ENCODE measurements at places on chromosomes 2 and 18.

DNA sequence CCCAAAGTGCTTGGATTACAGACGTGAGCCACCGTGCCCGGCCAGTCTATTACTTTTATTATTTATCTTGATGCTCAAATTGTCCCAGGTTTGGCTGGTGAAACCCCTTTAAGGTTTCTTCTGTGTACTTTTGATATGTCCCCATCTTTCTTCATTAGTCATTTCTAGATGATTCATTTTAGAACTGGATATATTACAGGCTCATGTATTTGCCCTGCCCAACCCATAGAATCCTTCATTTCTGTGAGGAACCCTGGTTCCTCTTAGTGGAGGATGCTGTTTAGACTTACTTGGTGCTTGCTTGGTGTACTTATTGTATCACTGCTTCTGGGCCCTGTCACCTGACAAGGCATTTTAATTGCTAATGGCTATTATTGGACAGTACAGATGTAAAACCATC is 40.1 kb downstream of the KCMF1 start:
- DNase-seq, result no peak

DNA sequence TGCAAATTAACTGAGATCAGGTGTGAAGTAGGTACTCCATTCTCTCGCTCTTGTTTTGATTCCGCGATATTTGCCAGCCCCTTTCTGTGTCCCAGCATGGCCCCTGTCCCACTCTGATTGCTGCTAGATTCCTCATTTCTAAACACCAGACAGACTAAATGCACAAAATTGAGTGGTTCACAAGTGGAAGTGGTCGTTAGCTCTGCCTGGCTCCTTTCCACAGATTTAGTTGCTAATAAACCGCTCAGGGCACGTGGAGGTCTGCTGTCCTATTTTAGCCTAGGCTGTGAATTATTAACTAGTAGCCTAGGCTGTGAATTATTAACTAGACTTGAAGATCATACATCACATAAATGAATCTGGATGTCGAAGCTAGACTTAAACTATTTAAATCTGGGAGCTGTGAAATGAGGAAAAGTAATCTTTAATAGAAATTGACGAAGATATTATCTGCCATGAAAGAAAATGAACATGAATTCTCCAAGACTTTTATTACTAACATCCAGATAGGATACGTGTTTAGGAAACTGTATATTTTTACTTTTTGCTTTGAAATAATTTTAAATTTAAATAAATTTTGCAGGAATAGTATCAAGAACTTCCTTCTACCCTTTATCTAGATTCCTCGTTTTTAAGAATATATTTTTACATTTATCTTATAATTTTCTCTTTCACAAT is 3.7 kb downstream of the IL1RL2 start:
- no peak for DNase-seq

DNA sequence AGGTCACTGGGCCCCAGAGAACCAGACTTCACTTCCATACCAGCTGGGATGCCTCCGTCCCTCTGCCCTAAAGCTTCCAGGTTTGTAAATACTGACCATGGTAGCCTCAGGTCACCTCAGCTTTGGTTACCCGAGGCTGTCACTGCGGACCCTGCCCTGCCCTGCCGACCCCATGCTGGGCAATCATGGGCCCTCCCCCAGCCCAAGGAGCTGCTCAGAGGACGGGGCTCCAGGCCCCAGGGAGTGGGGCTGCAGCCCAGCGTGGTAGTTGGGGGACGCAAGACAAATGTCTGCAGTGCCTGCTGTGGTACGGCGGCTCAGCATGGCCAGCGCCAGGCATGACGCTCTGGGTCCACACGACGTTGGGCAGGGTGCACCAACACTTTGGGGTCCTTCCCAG is 25.3 kb downstream of the RAMP1 start:
- DNase-seq, result no peak

GRCh38 chr2:23505984-23506380 is 121.0 kb downstream of the KLHL29 start:
- DNase-seq, result peak; percentile 36

GRCh38 chr2:238632181-238633060 is 205.7 kb downstream of the ASB1 start:
- DNase-seq, result no peak

All from NCI-H524 treated with DMSO at 0.1 percent for 48 hours (cell line).